ENCODE measurements at places on chromosomes 2 and 18. TPM values are rescaled to one million over a fixed set of nuclear protein-coding genes. Genes with fewer than 3 reads are reported as not detected.

The NCKAP5 gene
- not detected for total RNA-seq

The EGR4 gene
- total RNA-seq, result not detected

The AMER3 gene
- not detected for total RNA-seq

The ASIC4 gene
- total RNA-seq, result 0.30 TPM

The CAB39 gene
- 86.1 TPM for total RNA-seq

The R3HDM1 gene
- total RNA-seq, result 36.7 TPM

The LDLRAD4 gene
- total RNA-seq, result 1.2 TPM

The DLX2 gene
- total RNA-seq, result 0.65 TPM

The SH3RF3 gene
- 6.1 TPM for total RNA-seq

The PRSS56 gene
- total RNA-seq, result not detected

The FAM124B gene
- 0.60 TPM for total RNA-seq

The UGT1A5 gene
- total RNA-seq, result 91.2 TPM

The LIMS3 gene
- total RNA-seq, result 1.4 TPM

The TMEM247 gene
- total RNA-seq, result not detected

The ERMN gene
- total RNA-seq, result not detected

The PTGR3 gene
- total RNA-seq, result 38.4 TPM

The UBXN4 gene
- 75.6 TPM for total RNA-seq

The RGPD6 gene
- 21.2 TPM for total RNA-seq

The SH3BP4 gene
- 135 TPM for total RNA-seq

The HOXD11 gene
- not detected for total RNA-seq

The MIB1 gene
- total RNA-seq, result 40.3 TPM

The RBM44 gene
- 1.5 TPM for total RNA-seq

The RSAD2 gene
- total RNA-seq, result not detected

The TEX44 gene
- total RNA-seq, result not detected

The ARHGAP28 gene
- total RNA-seq, result not detected

The MAPRE3 gene
- 17.1 TPM for total RNA-seq

The TTL gene
- 25.4 TPM for total RNA-seq

The OTOS gene
- total RNA-seq, result not detected

The CYS1 gene
- 0.43 TPM for total RNA-seq

Data from PC-9 (cell line).